ENCODE measurements at places on chromosomes 12 and 14.

GRCh38 chr14:91464615-91465205 lies 45.4 kb downstream of the PPP4R3A start:
- no peak for DNase-seq

- no peak for DNase-seq
Measured at GRCh38 chr14:49636866-49637265, 1.8 kb upstream of the DNAAF2 start.

- DNase-seq, result no peak
Measured at GRCh38 chr14:43914041-43914693, 592.9 kb downstream of the FSCB start.

DNA sequence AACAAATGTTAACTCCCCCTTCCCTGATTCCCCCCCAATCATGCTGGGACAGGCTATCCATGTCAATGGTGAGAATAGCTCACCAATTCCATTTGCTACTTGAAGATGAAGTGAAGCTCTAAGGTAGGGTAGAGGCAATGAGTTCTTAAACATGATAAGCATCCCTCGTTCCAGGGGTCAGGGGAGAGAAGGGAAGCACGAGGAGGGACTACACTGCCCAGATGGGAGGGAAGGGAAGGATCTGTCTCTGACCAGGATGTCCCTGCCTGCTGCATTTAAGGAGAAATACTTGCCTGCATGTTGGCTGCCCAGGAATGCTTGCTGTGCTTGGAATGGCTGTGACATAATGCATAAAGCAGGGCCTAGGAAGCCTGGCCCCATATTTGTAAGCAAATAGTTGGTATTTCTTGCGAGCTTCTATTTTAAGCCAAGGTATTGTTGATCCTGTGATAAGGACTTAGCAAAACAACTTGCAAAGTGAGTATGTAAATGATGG lies 155.1 kb downstream of the CEP83 start:
- DNase-seq, result no peak

GRCh38 chr14:41362139-41362538 lies 244.5 kb upstream of the LRFN5 start:
- no peak for DNase-seq

DNA sequence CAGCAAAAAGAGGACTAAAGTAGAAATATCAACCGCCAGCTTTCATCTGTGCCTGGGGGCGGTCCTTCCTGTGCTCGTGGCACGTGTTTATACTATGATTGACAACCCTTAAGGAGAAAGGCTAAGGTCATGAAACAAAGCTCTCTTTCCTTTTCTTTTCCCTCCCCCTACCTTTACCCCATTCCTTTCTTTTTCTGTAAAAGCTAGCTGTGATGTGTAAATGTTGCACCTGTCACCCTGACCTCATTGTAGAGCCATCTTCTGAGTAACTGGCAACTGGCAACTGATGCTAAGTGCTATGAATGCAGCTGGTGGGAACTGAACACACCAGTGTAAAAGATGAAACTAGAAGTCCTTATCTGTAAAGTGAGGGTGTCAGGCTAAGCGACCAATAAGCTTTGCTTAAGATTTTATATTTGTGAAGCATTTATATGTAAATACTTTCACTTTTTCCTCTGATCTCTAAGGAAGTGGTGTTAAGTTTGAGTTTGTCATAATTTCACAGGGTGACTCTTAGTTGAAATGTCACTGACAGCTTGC lies 102.8 kb upstream of the BCAT1 start:
- DNase-seq, result peak; percentile 23

DNA sequence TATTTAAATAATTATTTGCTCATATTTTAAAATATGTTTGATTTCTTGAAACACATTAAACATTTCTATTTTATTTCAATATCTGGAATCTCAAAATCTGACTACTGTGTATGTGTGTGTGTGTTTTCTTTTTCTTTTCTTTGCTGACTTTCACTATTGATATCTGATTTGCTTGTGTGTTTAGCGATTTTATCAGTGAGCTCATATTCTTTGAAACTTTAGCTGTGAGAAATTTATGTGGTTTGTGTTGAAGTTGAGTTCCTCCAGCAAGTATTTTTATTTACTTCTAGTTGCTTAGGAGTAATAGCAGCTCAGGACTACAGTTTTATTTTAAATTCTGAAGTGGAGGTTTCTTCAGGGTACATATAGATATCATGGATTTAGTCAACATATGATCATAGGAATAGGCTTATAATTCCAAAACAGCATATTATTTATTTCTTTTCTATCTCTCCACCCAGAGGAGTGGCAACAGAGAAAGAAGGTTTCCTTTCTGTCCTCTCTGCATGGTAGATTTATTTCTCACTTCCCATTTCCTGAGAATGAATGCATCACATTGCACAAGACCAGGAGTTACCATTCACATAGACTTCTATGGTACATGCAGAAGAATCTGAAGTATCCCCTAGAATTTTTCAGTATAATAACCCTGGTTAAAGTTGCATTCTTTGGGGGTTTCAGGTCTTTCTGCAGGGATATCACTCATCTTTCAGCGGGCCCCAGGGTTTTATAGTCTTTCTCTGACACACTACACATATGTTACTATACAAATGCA lies 60.5 kb downstream of the PTPRQ start:
- no peak for DNase-seq

DNA sequence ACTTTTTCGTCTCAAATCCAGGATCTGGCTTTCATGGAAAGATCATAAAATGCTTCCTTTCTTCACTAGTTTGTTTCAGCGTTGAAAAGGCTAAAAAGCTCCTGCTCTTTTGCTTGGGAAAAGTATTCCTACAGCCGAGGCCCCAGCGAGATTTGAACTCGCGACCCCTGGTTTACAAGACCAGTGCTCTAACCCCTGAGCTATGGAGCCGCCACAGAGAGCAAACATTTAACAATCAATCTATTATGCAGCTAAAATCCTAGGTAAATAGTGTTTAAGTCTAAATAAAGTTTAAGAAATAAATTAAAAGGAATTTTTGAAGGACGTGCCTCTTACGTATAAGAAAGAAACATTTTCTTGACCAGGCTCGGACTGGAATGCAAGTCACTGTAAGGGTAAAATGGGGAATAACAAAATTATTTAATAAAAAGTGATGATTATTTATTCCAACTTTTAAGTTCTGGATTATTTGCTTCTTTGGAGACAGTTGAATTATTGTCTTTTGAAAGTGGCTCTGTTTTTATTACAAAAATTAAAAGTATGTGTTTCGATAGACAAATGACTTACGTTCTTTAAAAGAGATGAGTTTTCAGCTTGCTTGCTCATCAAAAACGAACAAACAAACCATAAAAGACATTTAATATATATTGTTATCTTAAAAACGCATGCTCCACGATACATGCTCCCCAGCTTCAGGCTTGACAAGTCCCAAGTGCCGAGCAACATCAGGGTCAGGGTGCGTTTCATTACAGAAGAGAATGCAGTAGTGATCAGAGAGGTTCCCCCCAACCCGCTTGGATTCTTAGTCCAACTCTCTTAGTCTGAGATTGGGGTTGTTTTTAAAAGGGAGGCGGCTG lies 10.2 kb downstream of the OR6S1 start:
- peak; percentile 62 for DNase-seq

- no peak for DNase-seq
Measured at GRCh38 chr12:116529048-116529447, 30.1 kb upstream of the MAP1LC3B2 start.

DNA sequence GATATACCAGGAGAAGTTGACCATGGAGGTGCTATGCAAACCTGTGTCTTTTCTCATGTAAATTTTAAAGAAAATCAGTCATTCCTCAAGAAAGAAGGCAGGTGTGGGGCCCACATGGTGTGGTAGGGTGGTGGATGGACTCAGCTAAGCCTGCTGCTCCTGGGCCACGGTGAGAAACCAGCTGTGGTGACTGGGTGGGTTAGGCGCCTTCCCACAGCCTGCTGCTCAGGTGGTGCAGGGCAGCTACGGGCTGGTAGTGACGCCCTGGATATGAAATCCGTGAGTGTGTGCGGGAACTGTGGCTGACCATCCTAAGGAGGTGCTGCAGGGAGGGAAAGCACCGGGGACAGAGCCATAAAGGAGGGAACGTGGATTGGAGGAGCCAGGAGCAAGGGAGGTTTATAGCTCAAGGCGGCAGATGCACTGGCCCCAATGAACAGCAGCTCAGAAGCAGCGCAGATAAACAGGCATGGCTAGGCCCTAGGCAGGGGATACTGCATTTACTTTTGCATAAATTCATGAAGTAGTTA lies 408.8 kb downstream of the FUT8 start:
- DNase-seq, result no peak

GRCh38 chr14:36313898-36314297 lies 6.5 kb downstream of the MBIP start:
- DNase-seq, result no peak

GRCh38 chr14:71833476-71833875 lies 98.8 kb upstream of the RGS6 start:
- no peak for DNase-seq

GRCh38 chr14:103104654-103105452 lies 10.3 kb downstream of the EXOC3L4 start:
- DNase-seq, result peak; percentile 71

DNA sequence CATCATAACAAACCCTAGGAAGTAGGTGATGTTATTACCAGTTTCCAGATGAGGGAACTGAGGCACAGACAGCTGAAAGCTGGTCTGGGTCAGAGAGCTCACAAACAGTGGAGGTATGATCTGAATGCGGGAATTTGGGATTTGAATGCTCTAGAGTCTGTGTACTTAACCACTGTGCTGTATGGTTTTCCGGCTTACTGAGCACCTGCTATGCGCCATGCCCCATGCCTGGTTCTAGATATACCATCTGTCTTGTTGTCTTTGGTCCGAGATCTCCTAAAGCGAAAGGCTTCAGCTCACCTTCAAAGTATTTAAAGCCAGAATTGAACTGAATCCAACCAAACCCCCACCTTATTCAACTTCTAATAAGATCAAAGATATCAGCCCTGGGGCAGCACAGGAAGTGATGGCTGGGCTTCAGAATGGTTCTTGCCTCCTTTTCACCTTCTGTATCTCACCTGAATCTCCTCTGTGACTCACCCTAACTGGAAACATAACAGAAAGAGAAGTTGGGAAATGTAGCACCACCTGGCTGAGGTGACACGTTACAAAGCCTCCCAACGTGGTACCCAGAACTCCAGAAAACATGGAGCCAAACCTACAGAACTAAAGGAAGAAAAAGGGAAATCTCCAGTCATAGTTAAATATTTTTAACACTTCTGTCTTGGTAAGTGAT lies 54.3 kb downstream of the PRMT8 start:
- no peak for DNase-seq

DNA sequence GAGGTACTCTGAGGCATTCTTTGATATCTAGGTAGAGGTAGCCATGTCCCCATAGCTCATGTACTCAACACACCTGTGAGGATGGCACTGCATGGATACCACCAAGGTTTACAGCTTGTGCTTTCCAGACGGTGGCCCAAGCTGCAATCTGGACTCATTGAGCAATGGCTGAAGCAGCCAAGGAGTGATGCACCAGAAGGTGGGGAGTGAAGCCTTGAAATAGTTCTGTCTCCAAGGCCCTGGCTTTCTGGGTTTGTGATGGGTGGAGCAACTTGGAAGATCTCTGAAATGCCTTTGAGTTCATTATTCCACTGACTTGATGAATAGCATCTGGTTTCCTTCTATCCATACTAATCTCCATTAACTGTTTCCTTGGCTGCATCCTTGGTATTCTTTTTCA lies 290.0 kb upstream of the NOVA1 start:
- DNase-seq, result no peak

GRCh38 chr12:26608706-26609105 lies 224.3 kb downstream of the ITPR2 start:
- no peak for DNase-seq

DNA sequence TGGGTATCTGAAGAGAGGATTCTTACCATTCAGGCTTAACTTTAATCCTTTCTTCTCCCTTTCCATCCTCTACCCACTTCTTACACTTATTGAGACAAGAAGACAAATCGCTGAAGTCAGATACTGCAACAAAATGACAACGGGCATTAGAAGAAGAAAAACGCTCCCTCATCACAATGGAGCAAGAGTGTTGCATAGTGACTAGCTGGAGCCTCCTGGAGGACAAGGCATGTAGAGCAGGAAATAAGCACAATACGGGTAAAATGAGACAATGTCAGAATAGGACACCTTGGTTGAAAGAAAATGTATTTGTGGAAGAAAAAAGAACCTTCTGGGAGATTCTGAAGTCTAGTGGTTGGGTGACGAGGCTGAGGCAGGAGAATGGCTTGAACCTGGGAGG lies 501.0 kb downstream of the RERGL start:
- no peak for DNase-seq

DNA sequence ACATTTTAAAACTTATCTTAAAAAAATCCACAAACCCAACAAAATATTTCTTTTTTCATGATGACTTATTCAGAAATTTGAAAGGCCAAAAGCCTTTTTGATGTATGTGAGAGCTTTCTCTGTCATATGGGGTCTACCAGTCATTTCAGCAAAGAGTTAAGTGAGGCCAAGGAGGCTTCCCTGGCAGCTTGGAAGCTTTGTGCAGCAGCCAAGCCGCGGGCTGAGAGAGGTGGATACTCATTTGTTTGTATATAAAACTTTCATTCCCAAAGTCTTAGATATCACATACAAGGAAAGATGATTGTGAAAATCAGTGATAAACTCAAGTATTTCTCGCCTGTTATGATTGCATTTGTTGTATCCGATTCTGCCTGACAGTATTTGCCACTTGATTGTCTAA lies 48.5 kb upstream of the RNU6-8 start:
- no peak for DNase-seq

- no peak for DNase-seq
Measured at GRCh38 chr14:32374155-32374554, 45.1 kb downstream of the AKAP6 start.

DNA sequence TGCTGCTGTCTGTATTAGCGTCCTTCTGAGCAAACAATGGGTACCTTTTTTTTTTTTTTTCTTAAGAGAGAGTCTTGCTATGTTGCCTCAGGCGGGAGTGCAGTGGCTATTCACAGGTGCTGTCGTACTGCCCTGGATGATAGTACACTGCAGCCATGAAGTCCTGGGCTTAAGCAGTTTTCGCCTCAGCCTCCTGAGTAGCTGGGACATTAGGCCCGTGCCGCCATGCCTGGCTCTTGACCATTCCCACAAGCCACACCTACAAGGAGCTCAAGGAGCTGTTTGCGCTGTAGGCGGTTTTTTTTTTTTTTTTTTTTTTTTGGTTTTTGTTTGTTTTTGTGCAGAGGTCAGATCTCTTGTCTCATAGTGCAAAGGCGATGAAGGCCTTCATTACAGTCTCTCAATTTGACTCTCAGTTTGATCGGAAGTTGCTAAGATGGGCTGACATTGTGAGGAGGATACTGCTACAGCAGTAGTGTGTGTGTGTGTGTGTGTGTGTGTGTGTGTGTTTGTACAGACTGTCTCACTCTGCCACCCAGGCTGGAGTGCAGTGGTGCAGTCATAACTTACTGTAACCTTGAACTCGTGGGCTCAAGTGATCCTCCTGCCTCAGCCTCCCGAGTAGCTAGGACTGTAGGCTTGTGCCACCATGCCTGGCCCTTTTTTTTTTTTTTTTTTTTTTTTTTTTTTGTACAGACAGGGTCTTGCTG lies 34.2 kb downstream of the TRAF3 start:
- DNase-seq, result no peak

DNA sequence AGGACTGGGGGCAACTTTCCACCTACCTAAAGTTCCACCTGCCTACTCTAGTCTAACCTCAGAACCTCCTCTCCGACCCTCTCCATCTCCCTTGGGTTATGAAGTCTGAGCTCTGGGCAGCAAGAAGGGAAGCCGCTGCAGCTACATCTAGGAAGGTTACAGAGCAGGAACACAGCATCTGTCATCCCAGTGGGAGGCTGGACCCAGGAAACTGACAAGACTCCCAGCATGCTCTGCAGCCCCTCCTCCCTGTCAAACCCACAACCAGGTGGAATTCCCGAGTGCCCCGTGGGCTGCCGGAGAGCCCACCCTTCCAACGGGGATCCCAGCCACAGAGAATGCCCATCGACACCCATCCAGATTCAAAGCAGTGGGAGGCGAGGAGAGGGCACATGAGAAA lies 2.1 kb downstream of the TESC start:
- DNase-seq, result no peak
